ENCODE measurements at places on chromosomes 4 and X.
A peak's percentile ranks its signal among the peaks of the same experiment; 100 is the strongest.

- DNase-seq = no peak
Measured at GRCh38 chrX:10512258-10512657, 108.1 kb downstream of the MID1 start.

GRCh38 chr4:24763631-24764297, 31.6 kb upstream of the SOD3 start:
- peak; percentile 51 for DNase-seq

GRCh38 chrX:135484641-135485289, 35.7 kb upstream of the INTS6L start:
- no peak for DNase-seq

- DNase-seq = no peak
Measured at GRCh38 chrX:17291171-17291900, 83.7 kb upstream of the NHS start.

Measured in psoas muscle (tissue), 8 donors.